ENCODE measurements at places on chromosomes 2 and 18.

DNA sequence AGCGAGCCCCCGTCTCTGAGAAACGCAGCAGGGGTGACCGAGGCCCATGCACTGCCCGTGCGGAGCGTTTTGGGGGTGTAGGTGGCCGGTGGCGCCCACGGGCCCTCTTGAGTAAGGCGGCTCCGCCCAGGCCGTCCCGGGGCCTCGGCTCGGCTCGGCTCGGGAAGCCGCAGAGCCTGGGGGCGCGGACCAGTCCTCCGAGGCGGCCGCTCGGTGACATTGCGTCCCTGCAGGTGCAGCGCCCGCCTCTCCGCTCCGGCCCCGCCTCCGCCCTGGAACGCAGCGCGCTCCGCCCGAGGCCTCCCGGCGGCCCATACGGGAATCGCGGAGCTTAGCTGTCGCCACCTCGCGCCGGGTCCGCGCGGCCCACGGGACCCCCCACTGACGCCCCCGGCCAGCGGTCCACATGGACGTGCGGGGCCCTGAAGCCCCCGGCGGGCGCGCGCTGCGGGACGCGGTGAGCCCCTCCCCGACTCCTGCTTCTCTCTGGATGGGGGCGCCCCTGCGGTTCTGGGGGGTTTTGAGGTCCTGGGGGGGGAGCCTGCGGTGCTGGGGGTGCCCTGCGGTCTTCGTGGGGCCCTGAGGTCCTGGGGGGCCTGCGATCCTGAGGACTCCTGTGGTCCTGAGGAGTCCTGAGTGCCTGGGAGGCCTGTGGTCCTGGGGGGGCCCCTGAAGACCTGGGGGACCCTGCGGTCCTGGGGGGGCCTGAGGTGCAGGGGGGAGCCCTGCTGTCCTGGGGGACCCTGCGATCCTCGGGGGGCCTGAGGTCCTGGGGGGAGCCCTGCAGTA is at the start of gene HSBP1L1:
TSS of gene HSBP1L1 (plus strand) at position 314 of the 789 bp plus-strand sequence. CDS start at position 407, 93 bp downstream.
- H3K4me3 ChIP-seq, result peak within 1 kb of the TSS; percentile 62
- peak within 1 kb of the TSS; percentile 51 for H3K27ac ChIP-seq
- H3K27me3 ChIP-seq, result no peaks in the 10 kb centered on the region
- peak; percentile 36 for DNase-seq
- peaks cover 3% of the 10 kb centered on the region for H3K4me1 ChIP-seq

DNA sequence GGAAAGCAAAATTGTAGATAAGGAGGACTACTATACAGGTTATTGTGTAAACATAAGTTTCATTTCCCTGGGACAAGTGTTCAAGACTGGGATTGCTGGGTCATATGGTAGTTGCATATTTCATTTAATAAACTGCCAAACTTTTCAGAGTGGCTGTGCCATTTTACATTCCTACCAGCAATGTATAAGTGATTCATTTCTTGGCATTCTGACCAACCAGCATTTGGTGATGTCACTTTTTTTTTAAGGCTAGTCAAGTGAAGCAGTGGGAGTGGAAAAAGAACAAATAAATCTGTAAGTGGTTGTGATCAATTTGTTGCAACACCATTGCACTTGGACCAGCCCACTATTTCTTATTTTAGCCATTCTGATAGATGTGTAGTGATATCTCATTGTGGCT is 5.2 kb upstream of the CHCHD5 start:
- peaks cover 26% of the 10 kb centered on the region for H3K36me3 ChIP-seq
- no peak for DNase-seq
- no peak overlapping the region for H3K4me3 ChIP-seq
- H3K27ac ChIP-seq, result no peak overlapping the region

DNA sequence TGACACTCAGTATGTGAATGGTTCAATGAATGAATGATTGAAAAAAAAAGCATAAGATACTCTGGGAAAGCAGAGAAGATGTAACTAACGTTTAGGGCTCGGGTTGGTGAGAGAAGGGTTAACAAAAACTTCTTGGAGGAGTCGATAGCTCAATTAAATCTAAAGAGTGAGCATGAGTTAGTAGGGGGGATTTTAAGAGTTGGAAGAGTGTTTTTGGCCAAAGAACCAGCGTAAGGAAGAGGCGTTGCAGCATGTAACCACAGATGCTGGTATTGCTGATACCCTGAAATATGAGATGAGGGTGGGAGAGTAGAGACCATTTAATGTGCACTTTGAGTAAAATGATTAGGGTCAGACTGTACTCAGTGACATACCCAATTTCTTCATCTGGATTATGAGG is 14.5 kb downstream of the ARHGAP28 start:
- no peaks in the 10 kb centered on the region for H3K27me3 ChIP-seq
- no peak overlapping the region for H3K27ac ChIP-seq
- H3K36me3 ChIP-seq, result no peaks in the 10 kb centered on the region
- H3K4me1 ChIP-seq, result no peaks in the 10 kb centered on the region

GRCh38 chr2:31937741-31938140 is 73.1 kb downstream of the MEMO1 start:
- H3K27me3 ChIP-seq, result no peaks in the 10 kb centered on the region
- peaks cover 6% of the 10 kb centered on the region for H3K4me1 ChIP-seq
- no peak overlapping the region for H3K4me3 ChIP-seq
- no peak for DNase-seq

GRCh38 chr2:103496850-103497249 is 735.0 kb downstream of the TMEM182 start:
- H3K36me3 ChIP-seq, result no peaks in the 10 kb centered on the region
- H3K4me1 ChIP-seq, result no peaks in the 10 kb centered on the region
- DNase-seq, result no peak
- no peak overlapping the region for H3K27ac ChIP-seq

- H3K27ac ChIP-seq, result no peak overlapping the region
- H3K36me3 ChIP-seq, result no peaks in the 10 kb centered on the region
- peaks cover 6% of the 10 kb centered on the region for H3K4me1 ChIP-seq
- no peak overlapping the region for H3K4me3 ChIP-seq
Observed at GRCh38 chr18:13364721-13365205, 146.2 kb downstream of the LDLRAD4 start.

- no peak for DNase-seq
- H3K4me3 ChIP-seq, result no peak overlapping the region
- no peaks in the 10 kb centered on the region for H3K27me3 ChIP-seq
Observed at GRCh38 chr2:111209045-111209514, 88.4 kb downstream of the BCL2L11 start.

DNA sequence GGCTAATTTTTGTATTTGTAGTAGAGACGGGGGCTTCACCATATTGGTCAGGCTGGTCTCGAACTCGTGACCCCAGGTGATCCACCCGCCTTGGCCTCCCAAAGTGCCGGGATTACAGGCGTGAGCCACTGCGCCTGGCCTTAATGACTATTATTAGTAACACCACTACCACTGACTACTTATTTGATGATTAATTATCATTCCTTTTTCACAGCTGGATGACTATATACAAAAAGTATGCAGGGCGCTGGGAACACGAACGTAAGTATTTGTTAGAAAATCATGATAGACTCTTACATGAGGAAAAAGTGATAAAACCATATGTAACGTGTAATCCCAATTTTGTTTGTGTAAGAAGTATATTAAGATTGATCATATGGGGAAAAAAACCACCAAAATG is 21.6 kb downstream of the DARS1 start:
- H3K4me3 ChIP-seq, result no peak overlapping the region
- no peaks in the 10 kb centered on the region for H3K36me3 ChIP-seq
- no peak for DNase-seq
- H3K27ac ChIP-seq, result no peak overlapping the region
- H3K27me3 ChIP-seq, result no peaks in the 10 kb centered on the region

Data from effector memory CD4-positive, alpha-beta T cell (primary cell).